ENCODE measurements at places on chromosomes 6 and 20.

DNA sequence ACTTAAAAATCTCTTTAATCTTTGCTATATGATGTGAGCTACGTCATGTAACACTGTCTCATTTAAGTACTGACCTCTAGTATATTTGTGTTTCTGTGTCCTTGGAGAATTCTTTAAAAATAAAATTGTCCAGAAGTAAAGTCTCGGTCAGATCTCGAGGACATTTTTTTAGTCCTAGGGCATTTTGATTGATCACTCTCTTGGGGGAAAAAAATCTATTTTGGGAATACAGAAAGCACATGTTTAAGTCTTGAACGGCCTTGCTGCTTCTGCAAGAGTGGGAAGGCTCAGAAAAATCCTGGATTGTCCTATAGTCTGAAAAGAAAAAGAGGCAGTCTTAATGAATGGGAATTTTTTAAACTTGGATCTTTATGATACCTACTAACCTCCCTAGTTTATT is 234.3 kb downstream of the UTRN start:
- DNase-seq = no peak

DNA sequence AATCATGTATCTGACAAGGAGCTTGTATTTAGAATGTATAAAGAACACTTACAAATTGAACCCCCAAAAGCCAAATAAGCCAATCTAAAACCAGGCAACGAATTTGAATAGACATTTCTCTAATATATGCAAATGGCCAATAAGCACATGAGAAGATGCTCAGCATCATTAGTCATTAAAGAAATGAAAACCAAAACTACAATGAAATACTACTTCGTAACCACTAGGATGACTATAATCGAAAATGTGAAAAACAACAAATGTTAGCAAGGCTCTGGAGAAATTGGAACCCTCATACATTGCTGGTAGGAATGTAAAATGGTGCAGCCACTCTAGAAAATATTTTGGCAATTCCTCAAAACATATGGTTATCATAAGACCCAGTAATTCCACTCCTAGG is 105.8 kb upstream of the TOP1 start:
- DNase-seq = no peak

- no peak for DNase-seq
Observed at GRCh38 chr6:165971202-165971601, 196.4 kb downstream of the TBXT start.

DNA sequence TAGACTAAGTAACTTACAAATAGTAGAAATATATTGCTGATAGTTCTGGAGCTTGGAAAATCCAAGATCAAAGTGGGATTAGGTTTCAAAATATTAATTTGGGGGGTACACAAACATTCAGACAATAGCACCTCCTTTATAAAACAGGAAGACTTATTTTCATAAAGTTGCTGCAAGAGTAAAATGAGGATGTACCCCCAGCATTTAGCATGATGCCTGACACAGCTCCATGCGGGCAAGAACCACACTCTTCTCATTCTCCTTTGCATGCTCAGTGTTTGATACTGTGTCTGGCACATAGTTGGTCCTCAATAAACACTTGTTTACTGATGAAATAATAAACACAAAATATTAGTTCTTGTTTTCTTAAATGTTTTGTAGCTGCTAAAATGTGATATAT is 332.9 kb downstream of the TFAP2A start:
- DNase-seq = no peak

GRCh38 chr6:52135217-52135616 is 47.8 kb upstream of the PKHD1 start:
- DNase-seq = no peak

DNA sequence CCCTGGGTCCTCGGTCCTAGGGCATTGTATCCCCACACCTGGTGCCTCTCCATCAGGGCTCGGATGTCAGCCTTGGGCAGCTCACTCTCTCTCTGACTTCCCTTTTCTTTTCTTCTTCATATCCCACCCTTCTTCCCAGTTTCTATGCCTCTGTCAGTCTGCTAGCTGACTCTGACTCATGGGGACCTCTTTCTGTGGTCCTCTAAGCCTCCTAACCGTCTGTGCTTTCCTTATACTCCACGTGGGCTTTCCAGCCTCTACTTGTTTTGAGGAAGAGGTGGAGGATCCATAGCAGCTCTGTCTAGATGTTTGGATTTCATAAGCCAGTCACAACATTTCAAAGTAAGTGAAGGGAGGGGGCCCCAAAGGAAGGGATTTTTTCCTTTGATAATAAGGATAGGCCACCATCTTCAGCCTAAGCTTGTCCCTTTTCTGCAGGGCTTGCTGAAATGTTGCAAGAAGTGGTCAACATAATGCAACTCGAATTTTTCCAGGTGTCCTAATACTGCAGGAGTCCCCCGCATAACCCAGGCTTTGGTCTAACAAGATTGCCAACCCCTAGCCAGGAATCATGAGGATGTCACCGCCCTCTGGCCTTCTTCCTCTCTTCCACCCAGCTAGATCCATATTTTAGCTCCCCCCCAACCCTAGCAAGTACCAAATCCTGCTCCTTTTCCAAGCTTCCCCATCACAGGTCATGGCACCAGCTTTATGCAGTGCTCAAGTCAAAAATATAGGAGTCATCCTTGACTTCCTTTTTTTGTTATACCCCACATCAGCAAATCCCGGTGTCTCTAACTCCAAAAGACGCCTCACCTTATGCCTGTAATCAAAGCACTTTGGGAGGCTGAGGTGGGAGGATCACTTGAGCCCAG is 8.7 kb upstream of the PLTP start:
- DNase-seq = no peak

DNA sequence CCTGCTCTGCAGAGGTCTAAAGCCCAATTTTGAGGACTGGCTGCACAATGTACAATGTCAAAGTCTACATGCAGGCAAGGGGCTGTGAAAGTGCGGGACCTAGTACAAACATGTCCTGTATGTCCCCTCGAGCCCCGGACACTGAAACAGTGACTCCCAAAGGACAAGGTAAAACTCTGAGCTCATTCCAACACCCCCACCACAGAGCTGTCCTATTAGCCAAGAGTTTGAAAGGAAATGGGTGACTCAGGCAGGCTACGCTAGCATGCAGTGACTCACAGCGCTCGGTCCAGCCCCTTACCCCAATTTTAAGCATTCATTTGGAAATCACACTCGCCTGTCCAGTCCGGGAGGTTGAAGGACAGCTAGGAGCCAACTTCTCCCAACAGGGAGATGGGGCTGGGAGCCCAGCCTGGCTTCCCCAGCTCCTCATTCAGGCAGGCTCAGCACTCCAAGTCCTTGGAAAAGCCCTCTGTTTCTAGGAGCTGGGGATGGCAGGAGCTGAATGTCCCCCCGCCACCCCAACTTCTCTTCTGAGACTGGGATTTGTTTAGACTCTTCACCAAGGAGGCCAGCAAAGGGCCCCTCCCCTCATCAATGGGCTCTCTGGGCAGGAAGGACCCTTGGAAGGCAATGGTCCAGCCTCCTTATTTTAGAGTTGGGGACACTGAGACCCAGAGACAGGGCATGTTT is 3.9 kb downstream of the SDC4 start:
- DNase-seq = no peak

Data from NCI-H1092 (cell line).